ENCODE measurements at places on chromosomes 1 and 21.

DNA sequence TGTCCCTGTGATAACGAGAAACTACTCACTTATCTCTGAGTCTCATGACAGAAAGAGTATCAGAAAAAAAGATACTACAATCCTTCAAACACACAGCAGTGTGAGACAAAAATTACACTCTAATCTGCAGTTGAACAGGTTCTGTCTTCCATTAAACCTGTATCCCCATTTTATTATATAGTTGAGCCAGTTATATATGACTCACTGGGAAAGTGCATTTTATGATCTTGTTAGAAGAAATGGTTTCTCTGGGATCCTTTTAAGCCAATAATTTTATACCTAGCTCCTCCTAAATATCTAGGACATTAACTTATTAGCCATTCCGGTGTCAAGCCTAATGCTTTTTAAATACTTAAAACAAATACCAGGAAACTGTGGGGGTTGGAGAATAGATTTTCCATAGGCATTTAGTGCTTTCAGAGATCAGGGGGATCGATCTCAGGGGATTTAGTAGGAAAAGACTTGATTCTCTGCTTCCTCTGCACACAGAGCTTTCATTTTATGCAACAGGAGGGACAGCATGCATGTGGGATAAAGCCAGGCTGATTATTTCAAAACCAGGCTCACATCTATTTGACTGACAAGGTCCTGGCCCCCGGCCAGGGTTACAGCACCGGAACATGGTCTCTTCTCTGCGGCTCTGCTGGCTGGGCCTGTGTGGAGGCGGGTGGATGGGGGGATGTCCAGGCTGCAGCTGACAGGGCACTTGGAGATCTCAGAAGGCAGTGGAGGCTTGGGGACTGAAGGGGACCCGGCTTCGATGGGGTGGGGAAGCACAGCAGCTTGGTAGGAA is 310.6 kb downstream of the DISC1 start:
- no peak for DNase-seq

GRCh38 chr1:234373959-234374254 is 651 bp downstream of the COA6 start:
- DNase-seq = no peak

- peak; percentile 84 for DNase-seq
Measured at GRCh38 chr1:16187748-16188401, 24.6 kb downstream of the ARHGEF19 start.

DNA sequence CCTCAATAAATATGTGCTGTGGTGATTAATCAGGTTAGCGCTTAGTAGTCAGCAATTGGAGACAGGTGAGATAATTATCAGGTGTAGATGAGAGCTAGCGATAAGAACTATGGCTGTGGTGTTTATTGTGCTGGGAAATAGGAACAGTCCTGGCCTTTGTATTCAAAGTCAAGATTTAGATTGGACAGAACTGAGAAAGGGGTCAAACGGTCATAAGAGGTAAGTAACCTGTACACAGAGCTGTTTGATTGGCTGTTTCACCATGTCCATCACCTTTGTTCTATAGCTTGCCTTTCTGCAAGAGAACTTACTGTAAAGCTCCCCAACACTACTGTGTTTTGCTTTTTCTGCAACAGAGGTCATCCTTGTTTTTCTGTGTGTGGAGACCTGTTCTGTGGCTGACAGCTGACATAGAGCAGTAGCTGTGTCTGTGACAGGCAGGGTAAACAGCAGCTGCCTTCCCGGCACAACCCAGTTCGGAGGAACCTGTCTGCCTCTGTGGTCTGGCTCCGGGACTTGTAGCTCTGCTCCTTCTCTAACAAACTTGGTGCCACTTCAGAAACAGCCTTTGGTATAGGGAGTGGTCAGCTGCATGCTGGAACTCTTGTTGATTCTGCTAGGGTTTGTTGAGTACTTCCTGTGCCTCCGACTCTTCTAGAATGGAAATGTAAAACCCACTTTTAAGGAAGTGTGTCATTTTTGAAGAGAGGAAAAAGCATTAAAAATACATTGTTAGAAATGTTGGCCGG is 21.1 kb upstream of the CDC42 start:
- DNase-seq = no peak

GRCh38 chr1:19029191-19030085 is 73.0 kb upstream of the IFFO2 start:
- peak; percentile 7 for DNase-seq

- DNase-seq = no peak
Measured at GRCh38 chr1:82179131-82179530, 378.4 kb downstream of the ADGRL2 start.

- DNase-seq = no peak
Measured at GRCh38 chr1:30758785-30759380, 1.3 kb upstream of the LAPTM5 start.

DNA sequence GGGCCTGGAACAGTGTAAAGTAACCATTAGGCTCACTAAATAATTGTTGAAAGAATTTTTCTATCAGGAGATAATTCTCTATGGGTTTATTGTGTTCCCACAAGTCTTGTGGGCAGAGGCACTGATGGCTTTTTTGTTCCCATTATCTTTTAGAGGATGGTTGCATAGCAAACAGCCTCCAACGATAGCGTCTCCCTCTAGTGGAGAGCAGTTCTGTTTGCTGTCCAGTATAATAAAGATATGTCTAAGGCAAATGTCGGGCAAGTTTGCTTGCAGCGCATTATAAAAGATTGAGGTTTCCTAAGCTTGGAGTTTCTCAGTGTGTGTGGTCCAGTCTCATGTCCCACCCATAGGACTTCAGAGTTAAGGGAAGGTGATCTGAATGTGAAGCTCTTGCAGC is 1.3 kb upstream of the SLC6A17 start:
- DNase-seq = no peak

GRCh38 chr1:203408486-203409481 is 57.9 kb upstream of the FMOD start:
- peak; percentile 93 for DNase-seq

GRCh38 chr1:1360506-1361169 is 2.3 kb upstream of the MXRA8 start:
- DNase-seq = peak; percentile 93

- DNase-seq = peak; percentile 49
Measured at GRCh38 chr1:241834733-241835377, 13.1 kb upstream of the EXO1 start.

GRCh38 chr1:218259800-218260199 is 25.3 kb upstream of the RRP15 start:
- DNase-seq = no peak

DNA sequence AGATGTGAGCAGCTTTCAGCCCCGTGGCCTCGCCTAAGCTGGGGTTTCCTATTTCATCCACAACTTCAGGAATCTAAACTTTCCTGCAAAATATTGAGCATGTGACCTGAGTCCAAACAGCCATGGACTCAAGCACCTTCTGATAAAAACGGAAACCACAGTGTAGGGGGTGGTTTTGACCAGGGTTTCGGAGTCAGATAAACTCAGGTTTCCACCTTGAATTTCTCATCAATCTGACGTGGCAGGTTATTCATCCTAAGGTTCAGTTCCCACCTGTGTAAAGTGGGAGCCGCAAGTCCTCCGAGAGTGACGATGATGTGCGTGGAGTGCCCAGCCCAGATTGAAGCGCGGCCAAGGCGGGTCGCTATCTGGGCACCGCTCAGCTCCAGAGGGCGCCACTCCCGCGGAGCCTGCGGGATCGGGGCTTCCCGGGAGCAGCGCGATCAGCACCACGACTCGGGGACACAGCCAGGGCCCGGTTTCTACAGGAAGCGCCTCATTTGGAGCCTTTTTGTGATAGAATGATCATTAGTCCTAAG is 871 bp upstream of the ETS2 start:
- peak; percentile 83 for DNase-seq

DNA sequence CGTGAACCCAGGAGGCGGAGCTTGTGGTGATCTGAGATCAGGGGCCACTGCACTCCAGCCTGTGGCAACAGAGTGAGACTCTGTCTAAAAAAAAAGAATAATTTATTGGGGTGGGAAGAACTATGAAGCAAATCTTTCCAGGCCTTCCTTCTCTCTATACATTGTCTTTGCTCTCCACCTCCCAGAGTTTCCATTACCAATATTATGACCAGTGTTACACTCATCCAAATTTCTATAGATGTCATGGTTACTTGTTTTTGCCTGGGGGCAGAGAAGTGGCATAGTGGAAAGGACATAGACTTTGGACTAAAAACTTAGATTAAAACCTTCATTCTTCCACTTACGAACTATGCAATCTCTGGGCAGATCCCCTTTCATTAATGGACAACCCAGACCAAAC is 10.1 kb downstream of the FASLG start:
- DNase-seq = no peak

DNA sequence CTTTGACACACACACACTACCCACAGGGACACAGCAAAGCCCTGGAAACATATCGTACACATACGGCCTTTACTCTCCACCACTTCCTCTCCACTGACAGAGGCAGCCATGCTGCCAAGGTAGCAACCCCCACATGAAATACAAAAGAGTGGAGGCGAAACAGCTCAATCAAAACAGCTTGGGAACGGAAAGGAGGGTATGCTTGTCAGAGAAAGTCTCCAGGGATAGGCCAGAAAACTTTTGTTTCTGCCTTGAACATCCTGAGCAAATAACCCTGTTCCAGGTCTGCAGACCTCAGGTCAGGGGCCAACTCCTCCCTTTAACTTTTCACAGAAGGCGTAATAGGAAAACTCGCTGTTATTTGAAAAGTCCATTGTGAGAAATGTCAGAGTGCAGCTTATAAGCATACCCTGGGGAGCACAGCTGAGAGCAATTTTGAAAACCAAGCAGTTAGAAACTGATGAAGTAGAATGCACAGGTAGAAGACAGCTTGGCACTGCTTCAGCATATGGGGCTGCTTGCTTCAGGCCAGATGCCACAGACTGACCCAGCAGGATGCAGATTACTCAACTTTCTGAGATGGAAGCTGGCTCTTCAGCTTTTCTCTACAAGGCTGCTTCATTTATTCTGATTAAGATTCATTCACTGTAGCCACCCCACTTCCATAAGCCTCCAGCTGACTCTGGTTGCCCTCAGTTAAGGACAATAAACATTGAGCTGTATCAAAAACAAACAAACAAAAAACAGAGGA is 18.0 kb downstream of the KIAA0319L start:
- DNase-seq = peak; percentile 36

DNA sequence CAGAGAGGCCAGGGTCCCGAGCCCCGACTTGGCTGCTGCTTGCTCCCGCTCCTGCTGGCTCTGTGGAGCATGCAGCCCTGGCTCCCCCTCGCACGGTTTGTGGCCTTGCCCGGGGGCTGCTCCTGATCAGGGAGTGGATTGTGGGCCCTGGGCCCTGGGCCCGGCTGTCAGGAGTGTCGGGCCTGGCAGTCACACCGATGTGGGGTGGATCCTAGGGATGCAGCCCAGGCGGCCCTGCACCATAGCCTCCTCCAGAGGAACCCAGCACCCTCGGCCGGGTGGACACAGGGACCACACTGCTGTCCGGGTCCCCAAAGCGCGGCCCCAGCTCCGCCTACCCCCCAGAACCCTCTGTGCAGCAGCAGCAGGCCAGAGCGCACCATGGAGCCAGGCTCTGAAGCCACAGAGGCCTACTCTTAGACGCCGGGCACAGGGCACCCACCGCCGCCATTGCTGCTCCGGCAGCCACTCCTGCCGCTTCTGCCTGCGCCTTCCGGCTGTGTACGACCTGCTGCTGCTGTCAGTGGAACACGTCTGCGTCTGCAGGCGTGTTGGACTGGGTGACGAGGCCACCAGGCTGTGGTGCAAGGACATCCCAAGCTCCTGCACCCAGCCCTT is 9.4 kb downstream of the SLX9 start:
- DNase-seq = no peak

DNA sequence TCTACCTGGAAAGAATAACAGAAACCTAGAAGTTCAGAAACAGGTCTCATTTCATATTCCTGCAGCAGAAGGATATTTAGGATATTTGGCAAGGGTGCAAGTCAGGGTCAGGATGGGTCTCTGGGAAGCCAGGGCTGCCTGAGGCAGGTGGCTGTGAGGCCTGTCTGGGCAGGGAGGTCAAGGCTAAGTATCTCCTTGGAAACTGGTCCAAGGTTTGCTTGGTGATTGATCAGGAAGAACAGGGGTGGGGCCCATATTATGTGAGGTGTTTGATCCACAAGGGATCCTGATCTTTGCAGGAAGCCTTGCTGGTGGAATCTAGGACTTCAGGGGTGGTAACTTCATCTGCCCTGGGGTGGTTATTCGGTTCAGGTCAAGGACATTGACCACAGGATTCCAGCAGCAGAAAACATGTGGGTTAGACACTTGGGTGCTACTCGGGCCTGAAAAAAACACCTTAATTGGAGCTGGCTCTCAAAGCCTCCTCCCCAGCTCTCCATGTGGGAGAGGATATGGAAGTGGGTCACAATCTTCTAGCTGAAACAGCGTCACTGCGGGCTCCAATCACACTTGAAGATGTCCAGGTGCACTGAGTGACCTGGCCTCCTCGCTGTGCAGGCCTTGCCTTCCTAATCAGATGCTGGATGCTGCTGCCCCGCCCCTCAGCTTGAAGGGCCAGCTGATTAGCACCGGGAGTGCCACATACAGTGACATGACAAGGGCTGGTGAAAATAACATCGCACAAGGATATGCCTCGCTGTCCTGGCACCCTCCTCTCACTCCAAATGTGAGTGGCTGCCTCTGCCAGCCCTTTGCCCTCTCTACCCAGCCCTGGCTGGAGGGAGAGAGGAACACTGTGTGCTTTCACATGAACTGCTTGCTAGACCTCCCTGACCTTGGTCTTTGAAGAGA is 8.7 kb downstream of the CTNNBIP1 start:
- no peak for DNase-seq

GRCh38 chr1:230087028-230087716 is 20.1 kb downstream of the GALNT2 start:
- no peak for DNase-seq

GRCh38 chr1:38166461-38166860 is 119.9 kb upstream of the POU3F1 start:
- no peak for DNase-seq

DNA sequence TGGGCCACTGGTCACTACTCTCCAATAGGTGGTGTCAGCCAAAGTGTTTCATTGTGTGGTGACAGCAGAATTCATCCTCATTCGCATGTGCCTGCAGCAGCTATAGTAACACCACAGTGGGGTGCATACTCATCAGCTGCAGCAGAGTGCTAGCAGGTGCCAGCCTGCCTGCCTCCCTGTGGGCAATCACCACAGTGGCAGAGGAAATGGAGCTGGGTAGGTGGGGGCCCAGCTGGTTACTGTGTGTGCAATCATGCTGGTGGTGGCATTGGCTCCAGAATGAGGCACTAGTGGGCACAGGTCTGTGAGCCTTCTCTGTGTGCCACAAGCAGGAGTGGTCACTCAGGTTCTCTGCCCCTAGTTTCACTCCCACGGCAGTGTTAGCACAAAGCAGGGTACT is 579.2 kb downstream of the PTPRC start:
- DNase-seq = no peak

- DNase-seq = no peak
Measured at GRCh38 chr1:10962483-10962882, 50.0 kb upstream of the TARDBP start.

GRCh38 chr1:199811163-199811562 is 216.3 kb upstream of the NR5A2 start:
- no peak for DNase-seq

Data from AG20443 (cell line).